Naive thymus-derived CD4-positive, alpha-beta T cell (primary cell): ENCODE measurements at places on chromosomes 2 and 18. TPM values are rescaled to one million over a fixed set of nuclear protein-coding genes. Genes with fewer than 3 reads are reported as not detected.

Gene RAB6C
- total RNA-seq, result not detected

Gene GDF7
- not detected for total RNA-seq

Gene SERPINE2
- 5.2 TPM for total RNA-seq

Gene SNED1
- 56.3 TPM for total RNA-seq

Gene LOXHD1
- total RNA-seq, result not detected

Gene ICA1L
- total RNA-seq, result 4.1 TPM in 2 replicates

Gene POTEJ
- total RNA-seq, result not detected

Gene CPO
- 0.51 TPM for total RNA-seq

Gene CD28
- total RNA-seq, result 119 and 121 TPM in 2 replicates

Gene UGT1A4
- not detected for total RNA-seq

Gene PASK
- total RNA-seq, result 73.6 and 78.3 TPM in 2 replicates

Gene SLC14A1
- 0.84 and 0.97 TPM in 2 replicates for total RNA-seq

Gene LAMA1
- not detected for total RNA-seq

Gene KLHL30
- total RNA-seq, result not detected

Gene AKAIN1
- not detected for total RNA-seq

Gene WNT10A
- total RNA-seq, result 3.7 TPM

Gene IL1RL2
- not detected for total RNA-seq

Gene RASGRP3
- total RNA-seq, result 7.1 TPM

Gene ANTXR1
- not detected for total RNA-seq

Gene LHCGR
- not detected in 2 replicates for total RNA-seq

Gene SEMA4F
- 7.2 TPM for total RNA-seq

Gene REG1B
- total RNA-seq, result not detected in 2 replicates

Gene APOB
- not detected for total RNA-seq

Gene KHK
- total RNA-seq, result 8.0 TPM

Gene LYPD1
- total RNA-seq, result not detected in 2 replicates

Gene RUFY4
- 2.8 TPM for total RNA-seq

Gene RIT2
- total RNA-seq, result not detected

Gene STPG4
- total RNA-seq, result 0.24 TPM

Gene COL3A1
- not detected for total RNA-seq

Gene INHA
- total RNA-seq, result not detected

Gene C2orf78
- not detected for total RNA-seq

Gene ZNF516
- 41.7 TPM for total RNA-seq

Gene POTEF
- not detected in 2 replicates for total RNA-seq

Gene CXXC1
- total RNA-seq, result 138 and 149 TPM in 2 replicates

Gene ERFE
- total RNA-seq, result not detected
